ENCODE measurements at places on chromosomes 13 and 19.
A peak's percentile ranks its signal among the peaks of the same experiment; 100 is the strongest.

DNA sequence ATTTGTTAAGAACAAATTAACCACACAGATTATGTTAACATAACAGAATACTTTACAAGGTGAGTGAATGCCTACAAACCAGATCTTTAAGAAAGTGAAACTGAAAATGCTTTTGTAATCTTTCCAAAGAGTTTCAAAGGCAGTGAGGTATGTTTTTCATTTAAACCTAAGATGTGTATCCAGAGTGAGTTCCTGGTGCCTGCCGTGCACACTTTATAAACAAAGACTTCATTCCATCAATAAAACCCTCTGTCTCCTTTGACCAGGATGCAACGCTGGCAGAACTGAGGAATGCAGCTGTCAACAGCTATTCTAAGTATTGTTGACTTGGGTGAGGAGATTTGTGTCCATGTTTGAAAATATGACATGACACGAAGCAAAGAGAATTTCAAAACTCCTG is 344.6 kb downstream of the DNAJC15 start:
- no peak for DNase-seq

DNA sequence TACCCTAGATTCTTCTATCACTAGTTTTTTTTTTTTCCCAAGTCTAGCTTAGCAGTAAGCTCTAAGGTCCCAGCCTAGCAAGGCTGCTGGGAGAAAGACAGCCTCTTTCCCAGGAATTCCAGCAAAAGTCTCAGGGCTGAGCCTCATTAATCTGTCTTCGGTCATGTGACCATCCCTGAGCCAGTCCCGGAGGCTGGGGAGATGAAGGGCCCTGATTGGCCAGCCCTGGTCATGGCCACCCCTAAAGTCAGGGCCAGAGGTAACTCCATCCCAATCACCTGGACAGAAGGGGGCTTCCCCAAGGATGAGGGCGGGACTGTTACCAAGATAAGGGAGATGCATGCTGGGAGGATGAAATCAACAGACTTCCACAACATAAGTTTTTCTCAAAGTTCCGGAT is 43.3 kb downstream of the CCNE1 start:
- no peak for DNase-seq

DNA sequence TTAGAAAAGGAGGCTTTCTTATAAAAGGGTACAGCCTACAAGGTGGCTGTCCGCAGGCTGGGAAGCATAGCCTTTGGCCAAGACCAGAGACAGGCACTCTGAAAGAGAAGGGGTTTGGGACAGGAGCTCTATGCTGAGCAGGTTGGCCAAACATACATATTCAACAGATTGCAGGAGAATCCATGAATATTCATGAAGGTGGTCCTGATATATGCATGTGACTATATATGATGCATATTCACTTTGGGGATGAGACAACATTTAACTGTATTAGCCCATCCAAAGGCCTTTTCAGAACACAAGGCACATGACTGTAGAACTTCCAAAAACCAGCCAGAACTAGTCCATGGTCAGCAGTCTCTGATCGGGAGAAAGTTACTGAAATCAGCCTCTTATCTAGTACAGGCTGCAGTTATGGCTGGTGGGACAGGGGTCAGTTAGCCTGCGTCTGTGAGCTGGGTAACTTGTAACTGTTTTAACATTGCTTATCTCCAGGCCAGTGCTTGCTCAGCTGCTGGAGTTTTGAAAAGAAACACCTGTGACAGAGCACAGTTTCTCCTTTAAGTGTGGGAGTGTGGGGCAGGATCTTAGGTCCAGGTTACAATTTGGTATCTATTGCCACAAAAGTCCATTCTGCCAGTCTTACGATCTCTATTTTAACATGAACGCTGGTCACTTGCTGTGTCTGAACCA is 924.2 kb downstream of the UQCRFS1 start:
- no peak for DNase-seq

GRCh38 chr13:82847595-82847994 is 1034.7 kb downstream of the SLITRK1 start:
- no peak for DNase-seq

- no peak for DNase-seq
Measured at GRCh38 chr19:8630796-8631424, 477 bp downstream of the NFILZ start.

- no peak for DNase-seq
Measured at GRCh38 chr13:113927661-113928581, 46.0 kb downstream of the C13orf46 start.

- no peak for DNase-seq
Measured at GRCh38 chr13:76387566-76387965, 498.6 kb downstream of the KCTD12 start.

- DNase-seq, result no peak
Measured at GRCh38 chr13:68261105-68261504, 1031.0 kb upstream of the PCDH9 start.

DNA sequence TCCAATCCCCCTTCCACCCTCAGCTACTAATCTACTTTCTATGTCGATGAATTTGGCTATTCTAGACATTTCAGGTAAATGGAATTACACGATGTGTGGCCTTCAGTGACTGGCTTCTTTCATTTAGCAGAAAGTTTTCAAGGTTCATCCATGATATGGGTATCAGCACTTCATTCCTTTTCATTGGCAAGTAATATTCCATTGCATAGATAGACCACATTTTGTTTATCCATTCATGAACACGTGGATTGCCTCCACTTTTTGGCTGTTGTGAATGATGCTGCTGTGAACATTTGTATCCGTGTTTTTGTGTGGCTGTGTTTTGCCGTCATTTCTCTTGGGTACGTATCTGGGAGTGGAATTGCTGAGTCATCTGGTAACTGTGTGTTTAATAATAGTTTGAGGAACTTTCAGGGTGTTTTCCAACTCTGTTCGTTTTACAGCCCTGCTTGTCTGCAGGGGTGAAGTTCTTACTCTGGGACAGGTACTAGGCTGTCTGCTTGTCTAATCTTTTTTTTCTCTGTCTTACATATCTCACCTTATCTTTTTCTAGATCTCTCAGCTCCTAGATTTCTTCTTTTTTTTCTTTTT is 32.5 kb downstream of the MARK4 start:
- no peak for DNase-seq

DNA sequence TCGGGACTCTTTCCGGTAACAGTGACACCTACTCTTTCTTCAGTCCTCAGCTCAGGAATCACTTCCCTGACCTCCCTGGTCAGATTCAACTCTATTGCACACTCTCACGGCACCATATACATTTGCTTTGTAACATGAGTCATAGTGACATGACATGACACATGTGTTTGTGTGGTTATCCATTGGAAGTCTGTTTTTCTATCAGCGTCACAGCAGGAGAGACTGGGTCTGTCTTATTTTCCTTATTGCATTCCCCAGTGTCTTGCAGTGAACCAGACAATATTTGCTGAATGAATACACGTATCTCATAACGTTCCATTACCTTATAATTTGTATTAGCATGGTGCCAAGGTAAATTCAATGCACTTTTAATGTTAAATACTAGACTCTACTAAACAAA is 102.0 kb downstream of the DCLK1 start:
- no peak for DNase-seq

GRCh38 chr13:49341941-49342340 is 94.2 kb downstream of the CDADC1 start:
- no peak for DNase-seq

- peak; percentile 73 for DNase-seq
Measured at GRCh38 chr19:12564016-12564664, 12.9 kb upstream of the ZNF564 start.

- no peak for DNase-seq
Measured at GRCh38 chr19:18587962-18588610, 512 bp upstream of the REX1BD start.

DNA sequence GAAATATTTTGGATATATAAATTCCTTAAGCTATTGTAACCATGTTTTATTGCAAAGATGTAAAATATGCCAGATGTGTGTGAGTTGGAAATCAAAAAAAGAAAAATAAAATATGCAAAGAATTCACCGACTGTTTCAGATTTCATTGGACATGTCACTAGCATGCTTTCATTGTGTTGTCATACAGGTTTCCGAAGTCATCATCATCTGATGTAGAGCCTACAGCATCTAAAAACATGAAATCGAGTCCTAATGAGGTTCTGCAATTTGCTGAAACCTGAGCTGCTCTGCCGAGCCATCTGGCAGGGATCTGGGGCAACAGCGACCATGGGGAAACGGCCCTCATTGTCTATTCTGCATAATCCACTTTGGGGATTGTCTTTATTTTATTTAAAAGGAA is 196.1 kb upstream of the MAB21L1 start:
- no peak for DNase-seq

DNA sequence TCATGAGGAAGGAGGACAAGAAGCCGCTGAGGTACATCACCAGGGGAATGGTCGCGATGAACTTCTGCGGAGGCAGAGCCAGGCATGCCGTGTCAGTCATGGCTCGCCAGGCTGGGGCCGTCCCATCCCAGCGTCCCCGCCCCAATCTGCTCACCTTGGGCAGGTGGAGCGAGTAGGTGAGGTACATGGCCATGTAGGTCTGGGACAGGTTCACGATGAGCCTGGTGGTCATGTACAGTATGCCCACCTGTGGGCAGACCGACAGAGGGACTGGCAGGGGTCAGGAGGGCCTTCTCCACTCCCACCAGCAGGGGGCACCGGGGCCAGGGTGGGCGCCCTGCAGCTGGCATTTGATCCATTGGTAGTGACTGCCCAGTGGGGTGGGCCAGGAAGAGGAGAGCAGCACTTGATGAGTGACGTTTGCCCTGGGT is 8.3 kb downstream of the TEKTIP1 start:
- DNase-seq, result no peak

DNA sequence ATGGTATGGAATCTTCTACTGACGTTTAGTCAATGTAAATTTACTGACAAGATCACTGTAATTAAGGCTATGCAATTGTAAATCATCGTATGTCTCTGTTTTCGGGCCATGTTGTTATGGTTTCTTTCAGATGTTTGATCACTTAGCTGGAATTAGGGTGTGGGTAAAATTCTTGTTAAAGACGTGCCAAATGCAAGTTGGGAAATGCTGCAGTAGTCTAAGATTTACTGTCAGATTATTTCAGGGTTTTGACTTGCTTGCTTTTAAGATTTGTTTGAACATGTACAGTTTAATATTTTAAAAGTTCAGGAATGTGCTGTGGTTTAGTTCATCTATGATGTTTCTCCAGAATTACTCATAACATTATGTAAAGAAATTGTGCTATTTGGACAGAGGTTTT is 10.8 kb downstream of the NDFIP2 start:
- DNase-seq, result no peak

GRCh38 chr13:43363156-43363953 is 340.0 kb downstream of the DNAJC15 start:
- DNase-seq, result no peak

DNA sequence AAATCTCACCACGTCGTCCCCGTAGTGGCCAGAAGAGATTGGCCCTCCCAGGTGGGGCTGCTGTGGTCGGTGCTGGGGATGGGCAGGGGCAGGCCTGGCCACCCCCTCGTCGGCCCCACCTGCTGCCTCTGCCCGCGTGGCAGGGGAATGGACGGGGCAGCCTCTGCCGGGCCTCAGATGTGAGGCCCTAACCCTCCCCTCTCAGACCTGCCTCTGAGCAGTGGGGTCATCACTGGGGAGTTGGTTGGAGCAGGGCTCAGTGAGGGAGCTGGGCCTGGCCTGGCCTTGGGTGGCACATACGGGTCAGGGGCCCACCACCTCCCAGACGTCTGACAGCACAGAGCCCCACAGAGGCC is 41.5 kb downstream of the MCF2L start:
- no peak for DNase-seq

- no peak for DNase-seq
Measured at GRCh38 chr13:113466383-113466782, 13.1 kb upstream of the ADPRHL1 start.

GRCh38 chr13:97219226-97219625 is 2.9 kb upstream of the MBNL2 start:
- DNase-seq, result no peak

DNA sequence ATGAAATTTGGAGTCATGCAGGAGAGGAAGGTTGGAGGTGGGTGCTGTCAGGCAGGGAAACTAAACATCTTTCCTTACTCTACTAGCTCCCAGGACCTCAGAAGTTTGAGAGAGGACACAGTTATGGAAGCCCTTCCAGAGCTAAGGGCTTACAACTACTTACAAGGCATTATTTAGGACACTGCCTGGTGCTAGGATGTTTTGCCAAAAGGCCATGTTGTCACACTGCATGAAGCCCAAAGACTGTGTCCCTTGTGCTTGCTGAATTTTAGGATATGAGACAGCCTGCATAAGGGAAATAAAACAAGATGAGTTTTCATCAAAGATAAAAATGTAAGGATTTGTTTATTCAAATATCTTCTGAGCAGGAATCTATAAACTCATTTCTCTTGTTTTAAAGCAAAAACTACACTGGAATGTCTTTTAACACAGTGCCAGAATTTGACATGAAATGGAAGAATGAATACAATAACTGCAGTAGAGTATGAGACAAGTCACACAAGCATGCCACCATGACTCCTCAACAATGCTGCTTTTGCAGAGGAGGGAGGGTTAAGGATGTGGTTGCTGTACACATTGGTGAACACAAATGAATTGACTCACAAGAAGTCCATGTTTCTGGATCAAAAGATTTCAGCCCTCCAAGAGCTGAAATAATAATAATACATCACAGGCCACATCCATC is 258.4 kb downstream of the SPRY2 start:
- DNase-seq, result no peak

- DNase-seq, result no peak
Measured at GRCh38 chr13:71866335-71867130, 471 bp downstream of the DACH1 start.

GRCh38 chr19:39915101-39915847 is 19.2 kb downstream of the FCGBP start:
- DNase-seq, result no peak

- DNase-seq, result no peak
Measured at GRCh38 chr13:66914155-66914554, 316.0 kb downstream of the PCDH9 start.

DNA sequence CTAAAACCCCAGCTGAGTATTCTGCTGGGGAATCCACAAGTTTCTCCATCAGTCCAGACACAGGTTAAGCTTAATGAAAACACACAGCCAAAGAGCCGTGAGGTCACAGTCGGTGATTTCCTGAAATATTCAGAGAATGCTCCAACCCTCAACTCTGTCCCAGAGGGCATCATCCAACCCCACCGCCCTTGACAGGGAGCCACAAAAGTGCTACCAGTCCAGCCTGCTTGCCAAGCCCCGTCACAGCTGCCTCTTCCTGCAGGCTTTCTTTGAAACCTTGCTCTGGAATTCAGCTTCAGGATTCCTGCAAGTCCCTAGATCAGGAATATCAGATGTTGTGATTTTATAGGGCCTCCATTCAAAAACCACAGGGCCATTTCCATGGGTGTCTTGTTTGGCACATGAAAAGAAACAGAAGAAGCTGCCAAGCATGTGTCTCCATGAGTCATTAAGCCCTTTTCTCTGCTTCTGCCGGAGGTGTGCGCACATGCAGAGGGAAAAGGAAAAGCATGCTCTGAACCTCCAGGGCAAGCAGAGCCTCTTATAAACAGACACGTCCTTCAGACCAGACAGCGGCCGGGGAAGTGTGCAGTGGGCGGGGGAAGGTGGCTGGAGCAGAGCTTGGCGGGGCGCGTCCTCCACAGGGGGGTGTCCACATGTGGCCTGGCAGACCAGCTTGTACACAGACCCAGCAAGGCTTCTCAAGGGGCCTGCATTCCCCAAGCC is 164.7 kb downstream of the KATNAL1 start:
- no peak for DNase-seq

GRCh38 chr13:49802426-49802825 is 9.9 kb upstream of the KPNA3 start:
- DNase-seq, result no peak

- DNase-seq, result no peak
Measured at GRCh38 chr19:493391-494170, 2.7 kb upstream of the MADCAM1 start.

Measured in stimulated activated CD8-positive, alpha-beta memory T cell treated with anti-CD3 and anti-CD28 coated beads, Interleukin-12 subunit alpha, Interleukin-12 subunit beta, amount 100 ng/mL, for 4 hours (primary cell).